ENCODE measurements at places on chromosomes 12 and 14. TPM values are rescaled to one million over a fixed set of nuclear protein-coding genes. Genes with fewer than 3 reads are reported as not detected.

The LPAR5 gene
- total RNA-seq = not detected

The CPM gene
- total RNA-seq = 8.8 TPM

The MCRS1 gene
- 72.9 TPM for total RNA-seq

The NOXRED1 gene
- under 0.01 TPM for total RNA-seq

The CCDC38 gene
- total RNA-seq = not detected

The DDX24 gene
- total RNA-seq = 155 TPM

The CLEC7A gene
- not detected for total RNA-seq

The PTPRQ gene
- total RNA-seq = 2.8 TPM

The CBLN3 gene
- 0.72 TPM for total RNA-seq

The ACVRL1 gene
- 5.8 TPM for total RNA-seq

All from IMR-90 (cell line).